ENCODE measurements at places on chromosomes 3 and 15.

- DNase-seq, result no peak
Measured at GRCh38 chr3:4809922-4810321, 169.3 kb upstream of the BHLHE40 start.

DNA sequence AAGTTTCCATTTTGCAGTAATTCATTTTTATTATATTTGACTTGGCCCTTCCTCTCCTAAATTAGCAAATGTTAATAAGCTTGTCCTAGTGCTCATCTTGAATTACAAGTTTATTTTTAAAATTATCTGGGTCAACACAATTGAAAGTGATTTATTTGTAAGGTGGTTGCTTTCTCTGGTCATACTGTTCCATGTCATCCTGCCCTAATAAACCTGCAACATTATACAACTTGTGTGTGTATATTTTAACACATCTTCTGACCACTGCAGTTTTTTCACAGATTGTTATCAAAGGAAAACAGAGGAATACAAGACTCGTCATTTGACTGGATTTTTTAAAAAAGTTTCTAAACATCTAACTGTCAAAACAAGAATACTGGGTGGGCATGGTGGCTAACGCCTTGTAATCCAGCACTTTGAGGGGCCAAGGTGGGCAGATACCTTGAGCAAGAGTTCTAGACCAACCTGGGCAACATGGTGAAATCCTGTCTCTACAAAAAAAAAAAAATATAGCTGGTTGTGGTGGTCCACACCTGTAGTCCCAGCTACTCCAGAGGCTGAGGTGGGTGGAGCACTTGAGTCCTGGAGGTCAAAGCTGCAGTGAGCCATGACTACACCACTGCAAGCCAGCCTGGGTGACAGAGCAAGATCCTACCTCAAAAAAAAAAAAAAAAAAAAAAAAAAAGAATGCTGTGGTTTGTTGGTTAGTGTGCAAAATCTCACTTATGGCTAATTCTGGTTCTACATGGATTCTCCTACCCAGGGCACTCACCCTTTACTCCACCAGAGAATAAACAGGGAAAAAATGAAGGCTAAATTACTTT is 5.0 kb upstream of the LRRFIP2 start:
- no peak for DNase-seq

DNA sequence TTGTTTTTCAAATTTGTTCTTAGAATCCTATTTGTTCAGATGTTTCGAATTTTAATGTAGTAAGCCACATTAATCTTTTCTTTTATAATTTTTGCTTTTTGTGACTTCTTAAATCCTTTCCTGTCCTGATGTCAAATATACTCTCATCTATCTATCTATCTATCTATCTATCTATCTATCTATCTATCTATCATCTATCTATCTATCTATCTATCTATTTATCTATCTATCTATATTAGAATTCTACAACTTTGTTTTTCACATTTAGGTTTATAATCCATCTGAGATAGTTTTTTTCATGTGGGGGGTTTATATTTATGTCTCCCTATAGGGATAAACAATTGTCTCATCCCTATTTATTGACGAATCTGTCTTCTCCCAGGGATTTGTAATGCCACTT is 32.1 kb downstream of the CTXND1 start:
- DNase-seq, result no peak

- no peak for DNase-seq
Measured at GRCh38 chr3:60080648-60081047, 1030.8 kb upstream of the CFAP20DC start.

GRCh38 chr3:17119201-17120072 is 234.7 kb downstream of the PLCL2 start:
- DNase-seq, result no peak

DNA sequence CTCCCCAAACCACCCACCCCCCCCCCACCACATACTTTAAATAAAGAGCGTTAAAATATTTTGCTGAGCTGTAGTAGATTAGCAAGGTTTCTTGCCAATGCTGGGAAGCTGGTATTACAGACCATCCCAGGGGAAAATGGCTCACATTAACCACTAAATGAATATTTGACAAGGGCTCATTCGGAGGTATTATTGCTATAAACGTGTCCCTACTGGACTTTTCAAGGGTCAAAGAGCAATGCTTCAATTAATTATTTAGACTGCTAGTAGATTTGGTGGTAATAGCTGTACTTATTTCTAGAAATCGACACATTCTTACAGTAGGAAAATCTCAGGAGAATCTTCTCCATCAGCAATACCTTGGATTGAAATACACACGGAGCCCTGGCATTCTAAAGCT is 5.2 kb downstream of the SOX2 start:
- DNase-seq, result no peak

GRCh38 chr3:21942328-21942727 is 191.3 kb upstream of the ZNF385D start:
- no peak for DNase-seq

GRCh38 chr3:148227534-148227933 is 470.2 kb upstream of the AGTR1 start:
- DNase-seq, result no peak

GRCh38 chr3:122353215-122353614 is 28.2 kb downstream of the CSTA start:
- DNase-seq, result no peak

DNA sequence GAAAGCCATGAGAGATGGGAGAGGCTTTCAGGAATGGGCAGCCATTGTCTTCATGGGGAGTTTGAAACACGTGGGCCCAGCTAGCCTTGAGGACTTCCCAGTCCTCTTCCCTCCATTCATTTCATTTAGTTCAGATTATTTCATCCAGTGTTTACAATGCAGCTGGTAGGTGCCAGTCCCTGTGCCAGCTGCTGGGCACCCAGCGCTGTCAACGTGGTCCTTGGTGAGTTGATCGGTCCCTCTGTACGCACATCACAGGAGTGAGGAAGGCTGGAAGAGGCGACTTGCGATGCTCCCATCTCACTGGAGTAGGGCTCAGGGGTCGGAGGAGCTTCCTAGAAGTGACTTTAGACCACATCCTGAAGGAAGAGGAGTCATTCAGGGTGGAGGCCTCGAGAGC is 206.4 kb upstream of the BHLHE40 start:
- no peak for DNase-seq

- DNase-seq, result no peak
Measured at GRCh38 chr3:23762759-23763477, 42.8 kb upstream of the UBE2E1 start.

DNA sequence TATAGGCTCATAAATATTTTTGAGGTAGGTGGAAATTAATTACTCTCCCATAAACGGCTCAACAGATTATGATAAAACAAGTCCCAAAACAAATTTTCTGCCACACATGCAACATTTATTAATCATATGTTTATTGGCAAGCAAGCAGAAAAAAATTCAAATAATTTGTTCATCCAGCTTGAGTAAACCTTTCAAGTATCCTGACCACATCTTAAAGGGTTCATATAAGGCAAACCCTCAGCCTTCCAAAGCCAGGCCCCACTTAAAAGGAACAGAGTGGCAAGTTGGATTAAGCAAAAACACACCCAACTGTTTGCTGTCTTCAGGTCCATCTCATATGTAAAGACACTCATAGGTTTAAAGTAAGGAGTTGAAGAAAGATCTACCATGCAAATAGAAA is 1042.3 kb downstream of the DIPK2A start:
- DNase-seq, result no peak

GRCh38 chr15:27869697-27870281 is 229.3 kb downstream of the OCA2 start:
- no peak for DNase-seq

GRCh38 chr3:152395764-152396163 is 127.0 kb downstream of the MBNL1 start:
- no peak for DNase-seq

DNA sequence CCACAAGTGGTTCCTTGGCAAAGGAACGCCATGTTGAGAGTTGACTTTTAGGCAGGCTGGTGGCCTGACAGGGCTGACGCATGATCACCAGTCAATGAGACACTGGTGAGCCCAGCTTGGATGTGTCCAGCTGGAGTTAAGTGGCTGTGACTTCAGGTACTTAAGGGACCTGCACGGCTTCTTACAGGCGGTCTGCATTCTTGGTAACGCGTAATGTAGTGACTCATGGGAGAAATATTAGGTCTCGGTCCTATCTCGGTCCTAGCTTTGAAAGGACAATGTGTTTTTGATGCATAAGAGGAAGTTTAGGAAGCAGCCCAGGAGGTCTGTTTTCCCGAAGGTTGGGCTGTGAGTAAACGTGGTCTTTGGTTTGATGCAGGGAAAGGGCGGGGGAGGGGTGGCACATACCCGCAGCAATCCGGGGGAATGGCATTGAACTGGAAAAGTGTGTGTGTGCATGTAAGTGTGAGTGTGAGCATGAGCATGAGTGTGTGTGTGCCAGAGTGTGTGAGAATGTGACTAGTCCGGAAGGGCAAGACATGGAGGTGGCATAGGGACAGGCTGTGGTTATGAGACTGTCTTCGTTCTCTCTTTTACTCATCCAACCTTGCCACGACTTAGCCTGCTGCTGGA is 55.3 kb downstream of the FAM43A start:
- DNase-seq, result peak; percentile 32

GRCh38 chr15:64634576-64635498 is 140.6 kb downstream of the RBPMS2 start:
- DNase-seq, result peak; percentile 74

DNA sequence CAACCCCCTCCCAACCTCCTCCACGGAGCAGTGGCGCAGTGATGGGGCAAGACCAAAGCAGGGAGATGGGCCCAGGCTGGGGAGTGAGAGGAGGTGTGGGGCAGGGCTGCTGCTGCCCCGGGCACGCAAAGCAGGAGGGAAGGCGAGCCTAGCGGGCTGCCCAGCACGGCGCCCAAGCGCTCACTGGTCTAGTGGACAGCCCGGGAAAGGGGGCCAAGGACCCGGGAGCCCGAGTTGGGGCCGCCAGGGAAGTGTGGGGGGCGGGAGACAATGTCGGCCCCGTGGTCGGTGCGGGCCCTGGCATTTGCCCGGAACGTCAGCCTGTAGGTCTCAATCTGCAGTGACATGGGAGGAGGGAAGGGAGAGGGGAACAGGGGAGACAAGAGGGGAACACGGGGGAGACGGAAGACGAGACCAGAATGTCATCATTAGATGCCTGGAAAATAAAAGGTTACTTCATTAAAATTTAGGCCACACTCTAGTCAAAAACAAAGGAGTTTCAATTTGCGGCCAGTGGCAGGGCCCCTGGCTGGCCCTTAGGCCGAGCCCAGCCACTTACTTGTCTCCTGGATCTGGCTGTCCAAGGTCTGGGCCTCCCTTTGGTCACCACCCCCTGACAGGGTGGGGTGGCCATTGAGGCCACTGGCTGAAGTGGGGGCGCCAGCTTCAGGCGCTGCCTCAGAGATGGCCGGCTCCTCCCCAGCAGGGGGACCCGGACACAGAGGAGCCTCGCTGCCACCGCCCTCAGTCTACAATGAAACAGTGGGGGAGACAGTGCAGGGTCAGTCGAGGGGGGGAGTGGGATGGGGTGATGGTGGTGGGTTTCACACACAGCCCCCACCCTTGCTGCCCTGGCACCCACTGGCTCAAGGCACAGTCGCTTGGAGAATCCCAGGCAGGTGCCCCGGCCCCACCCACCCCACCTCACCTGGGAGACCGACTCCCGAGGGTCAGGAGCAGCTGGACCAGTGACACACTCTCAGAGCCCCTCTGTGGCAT is 50.0 kb downstream of the DHX30 start:
- no peak for DNase-seq

DNA sequence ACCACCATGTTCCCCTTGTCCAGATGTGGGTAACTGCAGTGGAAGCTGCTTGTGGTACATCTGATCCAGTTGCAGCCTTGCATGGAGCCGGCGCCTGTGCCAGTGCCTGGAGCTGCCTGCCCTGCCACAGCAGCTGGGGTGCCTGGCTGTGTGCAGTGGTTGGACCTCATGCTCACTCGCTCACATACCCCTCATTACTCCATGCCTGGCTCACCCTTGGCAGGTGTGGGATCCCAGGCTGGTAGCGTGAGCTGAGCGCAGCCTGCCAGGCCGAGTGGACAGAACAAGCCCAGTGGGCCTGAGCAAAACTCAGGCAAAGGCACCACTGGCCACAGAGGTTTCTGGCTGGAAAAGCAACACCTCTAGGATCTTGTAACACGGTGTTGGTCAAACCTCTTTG is 35.7 kb downstream of the ROPN1B start:
- no peak for DNase-seq

DNA sequence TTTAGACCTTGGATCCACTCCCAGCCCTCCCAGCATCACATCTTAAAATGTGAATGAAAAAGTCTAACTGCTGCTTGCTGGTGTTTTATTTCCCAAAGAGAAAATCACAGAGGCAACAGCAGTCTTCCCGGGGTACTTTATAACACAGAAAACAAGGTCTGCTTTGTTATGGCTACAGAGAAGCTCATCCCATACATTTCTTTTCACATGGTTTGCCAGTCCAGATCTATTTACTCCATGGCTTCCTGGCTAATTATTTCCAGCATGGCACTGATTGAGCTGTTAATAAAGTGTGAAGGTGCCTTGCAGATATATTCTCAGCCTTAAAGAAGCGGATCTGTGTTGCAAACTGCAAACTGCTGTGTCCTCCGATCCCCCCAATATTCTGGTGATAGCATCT is 466.1 kb upstream of the CFAP20DC start:
- no peak for DNase-seq

GRCh38 chr15:27833178-27833577 is 265.9 kb downstream of the OCA2 start:
- DNase-seq, result no peak

DNA sequence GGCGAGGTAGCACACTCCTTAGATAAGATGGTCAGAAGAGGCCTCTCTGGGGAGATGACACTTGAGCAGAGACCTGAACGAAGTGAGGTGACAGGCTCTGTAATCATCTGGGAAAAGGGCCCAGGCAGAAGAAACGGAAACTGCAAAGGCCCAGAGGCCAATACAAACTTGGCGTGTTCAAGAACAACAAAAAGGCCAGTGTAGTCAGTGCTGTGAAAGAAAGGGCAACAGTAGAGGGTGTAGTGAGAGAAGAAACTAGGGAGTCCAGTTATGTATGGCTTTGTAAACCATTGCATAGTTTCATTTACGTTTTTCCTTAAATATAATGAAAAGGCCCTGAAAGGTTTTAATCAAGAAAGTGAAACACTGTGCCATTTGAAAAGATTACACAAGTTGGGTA is 31.8 kb downstream of the PLD1 start:
- no peak for DNase-seq

DNA sequence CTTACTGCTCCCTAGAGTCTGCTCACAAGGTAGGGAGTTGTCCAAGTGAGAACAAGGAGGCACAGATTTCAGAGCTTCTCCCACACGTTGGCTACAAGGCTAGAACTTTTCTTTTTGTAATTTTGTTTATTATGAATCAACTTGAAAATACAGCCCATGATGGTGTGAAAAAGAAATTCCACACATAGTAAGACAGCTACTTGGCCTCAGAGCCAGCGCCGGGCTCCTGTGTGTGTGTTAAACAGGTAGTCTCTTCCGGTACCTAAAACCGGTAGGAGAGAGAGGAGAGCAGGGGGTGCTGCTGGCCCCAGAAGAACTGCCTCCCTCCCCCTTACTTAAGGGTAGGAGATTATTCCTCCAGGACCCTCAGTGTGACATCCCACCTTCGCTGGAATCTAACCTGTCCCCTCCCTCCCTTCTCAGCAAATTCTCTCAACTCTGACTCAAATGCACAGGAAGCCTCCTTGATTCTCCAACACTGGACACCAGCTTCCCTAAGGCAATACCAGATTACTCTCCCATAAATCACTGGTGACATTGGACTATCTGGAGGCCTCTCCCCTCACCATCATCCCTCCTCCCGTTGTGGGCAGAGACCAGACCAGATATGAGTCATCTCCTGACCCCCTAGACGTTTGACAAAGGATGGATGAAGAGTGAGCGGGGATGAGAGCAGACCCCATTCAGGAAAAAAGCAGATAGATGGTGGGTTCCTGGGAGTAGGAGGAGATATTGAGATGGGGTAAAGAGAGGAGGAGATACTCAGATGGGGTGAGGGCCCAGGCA is 4.5 kb upstream of the IP6K1 start:
- no peak for DNase-seq

GRCh38 chr3:36011791-36012190 is 368.5 kb upstream of the STAC start:
- DNase-seq, result no peak

Measured in endothelial cell (in vitro differentiated cells).